ENCODE measurements at places on chromosomes 1 and 21.

DNA sequence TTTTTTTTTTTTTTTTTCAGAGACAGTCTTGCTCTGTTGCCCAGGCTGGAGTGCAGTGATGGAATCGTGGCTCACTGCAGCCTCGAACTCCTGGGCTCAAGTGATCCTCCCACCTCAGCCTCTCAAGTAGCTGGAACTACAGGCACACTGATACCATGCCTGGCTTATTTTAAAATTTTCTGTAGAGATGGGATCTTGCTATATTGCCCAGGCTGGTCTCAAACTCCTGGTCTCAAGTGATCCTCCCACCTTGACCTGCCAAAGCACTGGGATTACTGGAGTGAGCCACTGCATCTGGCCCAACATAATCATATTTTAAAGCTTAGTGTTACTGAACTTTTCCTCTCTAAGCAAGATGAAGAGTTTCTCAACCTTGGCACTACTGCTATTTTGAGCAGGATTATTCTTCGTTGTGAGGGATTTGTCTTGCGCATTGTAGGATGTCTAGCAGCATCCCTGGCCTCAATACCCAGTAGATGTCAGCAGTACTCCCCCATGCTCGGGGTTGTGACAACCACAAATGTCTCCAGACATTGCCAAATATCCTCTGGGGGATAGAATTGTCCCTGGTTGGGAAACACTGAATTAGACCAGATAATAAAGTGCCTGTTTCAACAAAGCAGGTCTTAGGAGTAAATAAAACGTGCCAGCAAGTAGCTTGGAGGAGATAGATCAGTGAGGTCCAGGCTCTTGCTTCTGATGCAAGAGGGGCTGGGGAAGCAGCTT lies 15.1 kb upstream of the THRAP3 start:
- no peak for DNase-seq

- peak; percentile 76 for DNase-seq
Observed at GRCh38 chr1:38046333-38046883, at the start of gene POU3F1. Gene POU3F1 (minus strand): TSS chr1:38046793. CDS start chr1:38046743, 50 bp downstream.

- DNase-seq, result no peak
Observed at GRCh38 chr1:201328576-201328975, 45.3 kb downstream of the PKP1 start.

- DNase-seq, result no peak
Observed at GRCh38 chr1:246709835-246710234, 14.4 kb upstream of the SCCPDH start.

- no peak for DNase-seq
Observed at GRCh38 chr1:179036844-179037465, 11.3 kb downstream of the FAM20B start.

- DNase-seq, result no peak
Observed at GRCh38 chr1:41955461-41956159, 36.9 kb upstream of the HIVEP3 start.

- no peak for DNase-seq
Observed at GRCh38 chr1:175866776-175867175, 123.4 kb upstream of the TNR start.

DNA sequence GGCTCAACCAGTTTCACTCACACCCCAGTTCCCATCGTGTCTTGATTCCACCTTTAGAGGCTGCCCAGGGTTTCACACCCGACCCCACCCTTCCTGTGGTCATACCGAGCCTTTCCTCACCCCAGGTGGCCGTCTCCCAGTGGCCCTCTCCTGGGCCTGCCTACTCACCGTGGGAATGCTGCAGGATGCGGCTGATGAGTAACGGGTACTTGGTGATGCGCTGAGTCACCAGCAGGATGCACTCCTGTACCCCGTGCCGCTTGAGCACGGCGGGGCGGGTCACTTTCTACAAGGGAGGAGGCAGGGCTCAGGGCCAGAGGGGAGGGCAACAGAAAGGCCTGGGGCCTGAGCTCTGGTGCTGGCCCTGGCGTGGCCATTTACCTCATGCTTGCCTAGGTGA lies 16.4 kb downstream of the ARHGEF2 start:
- no peak for DNase-seq

GRCh38 chr1:81499487-81499886 lies 301.2 kb upstream of the ADGRL2 start:
- no peak for DNase-seq

DNA sequence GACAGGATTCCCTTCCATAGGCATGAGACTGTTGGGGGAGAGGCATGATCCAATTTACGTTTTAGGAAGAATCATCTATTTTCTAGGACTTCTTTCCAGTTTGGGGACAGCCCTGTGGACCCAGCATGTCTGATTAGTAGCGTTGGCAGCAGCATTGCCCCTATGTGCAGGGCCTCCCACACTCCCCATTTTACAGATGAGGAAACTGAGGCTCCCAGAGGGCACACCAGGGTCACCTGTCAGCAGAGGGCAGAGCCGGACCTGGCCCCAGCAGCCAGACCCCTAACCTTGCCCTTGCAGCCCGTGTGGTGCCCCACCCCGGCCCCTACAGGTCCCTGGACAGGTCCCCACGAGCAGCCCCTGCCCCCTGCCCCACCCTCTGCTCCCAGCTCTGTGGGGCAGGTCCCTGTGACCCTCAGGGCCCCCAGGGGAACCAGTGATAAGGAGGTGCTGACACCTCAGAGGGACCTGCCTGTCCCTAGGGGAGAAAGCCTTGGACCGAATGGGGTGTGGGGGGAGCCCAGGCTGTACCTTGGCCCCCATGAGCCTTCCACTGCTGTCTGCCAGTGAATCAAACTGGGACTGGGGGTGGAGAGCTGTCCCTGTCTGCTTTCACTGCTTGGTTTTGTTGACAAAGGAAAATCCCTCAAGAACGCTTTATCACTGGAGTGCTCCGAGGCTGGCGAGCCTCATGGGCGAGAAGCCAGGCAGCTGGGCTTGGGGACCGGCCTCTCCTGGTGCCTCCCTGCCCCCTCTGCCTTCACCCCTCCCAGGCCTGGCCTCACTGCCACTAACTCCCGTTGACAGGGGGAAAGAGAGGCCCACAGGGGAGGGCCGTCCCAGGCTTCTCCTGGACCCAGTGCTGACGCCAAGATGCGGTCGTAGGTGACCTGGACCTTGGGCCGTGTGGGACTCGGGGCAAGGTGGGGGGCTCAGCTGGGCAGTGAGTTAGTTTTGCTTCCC lies 39.4 kb upstream of the CCDC27 start:
- no peak for DNase-seq

- DNase-seq, result peak; percentile 75
Observed at GRCh38 chr1:8439015-8439702, 121.2 kb downstream of the SLC45A1 start.

GRCh38 chr1:201944639-201945038 lies 1.7 kb downstream of the LMOD1 start:
- DNase-seq, result no peak

GRCh38 chr1:156904187-156904959 lies 10.9 kb downstream of the PEAR1 start:
- DNase-seq, result no peak

All from ecto neural progenitor cell (in vitro differentiated cells).